ENCODE measurements at places on chromosomes 1 and 21. TPM values are rescaled to one million over a fixed set of nuclear protein-coding genes. Genes with fewer than 3 reads are reported as not detected.

The C8B gene
- total RNA-seq, result not detected

DNA sequence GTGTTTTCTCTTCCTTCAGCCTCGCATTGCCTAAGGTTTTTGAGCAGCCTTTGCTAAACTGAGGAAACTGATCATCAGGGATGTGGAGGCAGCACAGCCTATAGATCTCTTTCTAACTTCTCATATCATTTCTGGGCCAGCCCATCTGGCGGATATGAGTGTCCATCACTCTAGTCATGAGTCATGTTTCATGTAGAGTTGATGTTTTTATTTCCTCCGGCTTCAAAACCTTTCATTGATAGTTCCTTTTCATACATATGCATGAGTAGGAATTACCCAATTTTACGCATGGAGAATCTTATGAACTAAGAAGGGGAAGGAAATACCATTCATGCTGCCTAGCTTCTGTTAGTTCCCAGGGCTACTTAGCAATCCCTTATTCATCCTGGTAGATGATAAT is 66.3 kb downstream of the SPATA46 start:
- peak; percentile 74 for DNase-seq

DNA sequence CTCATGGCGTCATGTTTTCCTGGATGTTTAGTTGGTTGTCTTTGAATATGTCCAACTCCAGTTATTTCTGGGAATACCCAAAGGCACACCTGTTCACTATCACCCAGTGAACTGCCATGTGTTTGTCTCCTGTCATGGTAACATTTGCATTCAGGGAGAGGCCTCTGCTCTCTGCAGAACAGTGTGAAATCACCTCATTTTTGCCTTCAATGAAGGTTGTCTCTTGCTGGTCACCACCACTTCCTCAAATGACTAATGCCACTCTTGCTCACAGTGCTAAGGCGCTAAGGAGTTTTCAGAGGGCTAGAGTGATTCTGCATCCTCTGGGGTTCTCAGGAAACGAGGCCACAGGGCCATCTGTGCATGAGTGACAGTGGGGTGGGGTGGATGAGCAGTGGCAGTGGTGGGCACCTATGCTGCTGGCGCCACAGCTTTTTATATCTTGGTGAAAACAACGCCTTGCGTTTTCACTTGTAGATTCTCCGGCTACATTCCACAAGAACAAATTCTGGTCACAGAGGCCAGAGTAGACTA is 60.0 kb upstream of the ATP5PO start:
- peak; percentile 85 for DNase-seq

GRCh38 chr1:212428496-212428895 is 4.2 kb upstream of the NENF start:
- no peak for DNase-seq

The COPA gene
- total RNA-seq, result 144 TPM

DNA sequence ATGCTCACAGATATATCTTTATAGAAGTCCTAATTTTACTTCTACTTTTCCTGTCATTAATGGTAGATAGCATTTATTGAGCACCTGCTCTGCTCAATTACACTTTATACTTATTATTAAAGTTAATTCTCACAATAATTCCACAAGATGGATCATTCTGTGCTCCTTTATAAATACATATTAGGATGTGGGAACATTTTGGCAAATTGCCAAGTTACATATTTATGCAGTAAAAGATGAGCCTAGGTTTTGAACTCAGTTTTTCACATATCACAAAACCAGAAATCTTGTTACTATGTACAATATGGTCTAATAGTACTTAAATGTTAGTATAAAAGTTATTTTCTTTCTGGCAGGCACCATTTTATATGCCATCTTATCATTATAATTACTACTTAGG is 895.0 kb upstream of the B3GALT2 start:
- no peak for DNase-seq

The PTPN22 gene
- 1.7 TPM for total RNA-seq

DNA sequence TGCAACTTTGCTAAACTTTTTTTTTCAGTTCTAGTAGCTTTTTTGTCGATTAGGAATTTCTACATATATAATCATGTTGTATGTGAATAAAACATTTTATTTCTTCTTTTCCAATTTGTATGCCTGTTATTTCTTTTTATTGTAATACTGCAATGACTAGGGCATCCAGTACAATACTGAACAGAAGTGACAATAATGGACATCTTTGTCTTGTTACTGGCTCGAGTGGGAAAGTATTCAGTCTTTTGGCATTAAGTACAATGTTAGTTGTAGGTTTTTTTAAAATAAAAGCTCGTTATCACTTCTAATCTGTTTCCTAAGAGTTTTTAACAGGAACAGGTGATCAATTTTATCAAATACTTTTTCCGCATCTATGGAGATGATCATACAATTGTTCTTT is 9.8 kb downstream of the STPG1 start:
- no peak for DNase-seq

Measured in M059J (cell line).